ENCODE measurements at places on chromosomes 13 and 19. TPM values are rescaled to one million over a fixed set of nuclear protein-coding genes. Genes with fewer than 3 reads are reported as not detected.

Gene C19orf85
- not detected for total RNA-seq

Gene BEST2
- total RNA-seq: not detected

Gene DACT3
- 87.2 TPM for total RNA-seq

Gene SPACA4
- not detected for total RNA-seq

Gene TNFRSF19
- total RNA-seq: 3.1 TPM

Measured in sigmoid colon (tissue), 7 donors.